ENCODE measurements at places on chromosomes 7 and 10. TPM values are rescaled to one million over a fixed set of nuclear protein-coding genes. Genes with fewer than 3 reads are reported as not detected.
A peak's percentile ranks its signal among the peaks of the same experiment; 100 is the strongest.

DNA sequence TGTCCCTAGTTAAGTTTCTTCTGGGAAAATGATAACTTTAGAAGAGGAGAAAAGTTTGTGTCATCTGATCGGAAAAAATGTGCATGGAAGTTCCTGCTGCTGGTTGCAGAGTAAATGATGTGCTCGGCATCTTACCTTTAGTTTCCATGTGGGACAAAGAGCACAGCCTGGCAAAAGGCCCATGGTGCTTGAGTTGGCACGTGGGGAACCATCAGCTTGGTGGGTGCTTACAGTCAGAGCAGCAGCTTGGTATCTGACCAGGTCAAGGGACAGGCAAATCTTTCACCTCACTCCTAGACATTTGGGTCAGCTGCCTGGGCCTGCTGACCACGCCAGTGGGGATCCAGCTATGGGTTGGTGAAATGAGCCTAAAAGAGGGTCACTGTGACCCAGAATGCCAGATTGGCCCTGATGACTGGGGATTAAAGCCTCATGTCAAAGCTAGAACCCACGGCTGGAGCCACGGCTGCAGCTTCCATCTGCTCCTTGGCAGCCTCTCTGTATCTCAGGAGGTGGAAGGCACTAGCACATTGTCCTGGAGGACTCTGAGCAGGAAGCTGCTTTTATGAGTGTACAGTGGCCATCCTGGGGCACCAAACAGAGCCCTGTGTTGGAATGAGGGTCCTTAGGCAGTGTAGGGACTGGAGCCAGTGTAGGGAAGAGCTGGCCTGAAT lies 24.7 kb downstream of the VWC2 start:
- H3K27ac ChIP-seq: no peak overlapping the region
- no peak for DNase-seq
- peaks cover 20% of the 10 kb centered on the region for H3K27me3 ChIP-seq
- no peaks in the 10 kb centered on the region for H3K4me1 ChIP-seq
- H3K36me3 ChIP-seq: no peaks in the 10 kb centered on the region
- no peak overlapping the region for H3K4me3 ChIP-seq

GRCh38 chr7:79282070-79282694 lies 171.3 kb downstream of the MAGI2 start:
- H3K27me3 ChIP-seq: no peaks in the 10 kb centered on the region
- peak overlapping the region; percentile 10 for H3K4me3 ChIP-seq
- H3K36me3 ChIP-seq: no peaks in the 10 kb centered on the region
- peak overlapping the region; percentile 67 for H3K27ac ChIP-seq

The NUP42 gene
- 48.6 TPM for total RNA-seq

DNA sequence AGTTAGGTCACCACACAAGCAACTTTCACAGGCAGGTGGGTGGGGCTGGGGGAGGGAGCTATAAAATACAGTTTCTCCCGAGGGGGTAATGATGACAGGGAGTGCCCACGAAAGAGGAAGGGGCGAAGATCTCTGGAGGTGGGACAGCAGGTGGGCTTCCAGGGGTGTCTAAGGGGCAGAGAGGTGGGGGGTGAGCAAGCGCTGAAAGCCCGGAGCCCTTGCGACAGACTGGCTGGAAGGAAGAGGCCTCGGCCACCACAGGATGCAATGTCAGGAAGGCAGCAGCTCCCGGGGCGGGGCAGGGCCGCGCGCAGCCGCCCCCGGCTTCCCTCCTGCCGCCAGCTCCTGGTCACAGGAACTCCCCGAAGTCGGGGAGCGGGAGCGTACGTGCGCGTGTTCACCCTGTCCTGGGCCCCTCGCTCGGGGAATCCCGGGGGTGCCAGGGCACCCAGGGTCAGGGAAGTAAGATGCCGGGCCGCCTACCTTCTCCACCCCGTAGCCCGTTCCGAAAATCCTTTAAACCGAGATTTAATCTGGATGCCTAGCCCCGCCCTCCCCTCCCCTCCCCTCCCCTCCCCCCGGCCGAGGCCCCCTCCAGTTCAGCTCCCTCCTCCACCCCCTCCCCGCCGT lies 105.2 kb upstream of the PPIF start:
- no peak overlapping the region for H3K27ac ChIP-seq
- no peaks in the 10 kb centered on the region for H3K27me3 ChIP-seq
- peak overlapping the region; percentile 70 for H3K4me3 ChIP-seq
- H3K4me1 ChIP-seq: peaks cover 25% of the 10 kb centered on the region
- DNase-seq: peak; percentile 93

The ELAPOR2 gene
- 14.7 TPM for total RNA-seq

- DNase-seq: peak; percentile 64
- peaks cover 10% of the 10 kb centered on the region for H3K27me3 ChIP-seq
- H3K4me3 ChIP-seq: no peak overlapping the region
- peaks cover 9% of the 10 kb centered on the region for H3K4me1 ChIP-seq
- H3K27ac ChIP-seq: no peak overlapping the region
Observed at GRCh38 chr10:58775960-58776567, 263.4 kb downstream of the BICC1 start.

The NCOA4 gene
- total RNA-seq: 60.0 TPM

DNA sequence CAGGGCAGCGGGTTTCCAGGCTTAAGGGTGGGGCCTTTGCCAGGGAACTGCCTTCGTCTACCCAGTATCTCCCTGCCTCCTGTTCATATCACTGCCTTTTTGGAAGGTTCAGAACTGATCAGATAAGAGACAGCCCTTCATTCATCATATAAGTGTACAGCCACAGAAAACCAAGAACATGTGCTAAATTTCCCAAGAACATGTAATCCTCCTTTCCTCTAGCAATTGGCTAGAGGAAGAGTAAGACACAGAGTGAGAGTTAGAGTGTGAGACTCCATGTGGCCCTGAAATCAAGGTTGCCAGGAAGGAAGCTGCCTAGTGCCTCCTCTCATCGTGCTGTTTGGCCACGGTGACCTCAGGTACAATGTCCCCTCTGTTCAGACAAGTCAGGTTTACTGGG lies 770.9 kb downstream of the TNS3 start:
- no peaks in the 10 kb centered on the region for H3K36me3 ChIP-seq
- no peak for DNase-seq
- peaks cover 17% of the 10 kb centered on the region for H3K4me1 ChIP-seq
- peak overlapping the region; percentile 33 for H3K27ac ChIP-seq
- no peaks in the 10 kb centered on the region for H3K27me3 ChIP-seq
- H3K4me3 ChIP-seq: no peak overlapping the region

DNA sequence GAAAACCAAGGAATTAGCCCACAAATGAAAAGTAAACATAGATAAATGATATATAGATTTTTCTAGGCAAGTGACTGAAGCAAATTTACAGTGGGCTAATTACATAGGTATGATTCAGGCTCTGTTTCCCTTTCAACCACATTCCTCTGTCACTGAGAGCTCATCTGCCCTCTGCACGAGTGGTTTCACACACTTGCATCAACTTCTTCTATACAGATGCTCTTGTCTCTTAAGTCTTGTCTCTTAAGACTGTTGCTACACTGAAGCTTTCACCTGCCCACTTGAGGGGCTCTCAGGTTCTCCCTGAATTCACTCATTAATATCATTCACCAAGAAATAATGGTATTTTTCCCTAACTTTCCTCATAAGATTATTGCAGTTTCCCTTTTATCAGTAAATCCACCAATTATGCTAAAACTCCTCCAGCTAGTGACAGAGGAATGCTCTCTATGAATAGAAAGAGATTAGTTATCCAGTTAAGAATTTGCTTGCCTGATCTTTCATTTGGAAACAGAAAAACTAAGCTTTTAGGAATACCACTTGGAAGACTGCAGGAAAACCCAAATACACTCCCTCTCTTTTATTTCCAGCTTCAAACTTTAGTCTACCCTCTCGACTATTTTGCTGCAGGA lies 95.7 kb downstream of the ELAPOR2 start:
- H3K4me1 ChIP-seq: 0 out of 2 replicates have a peak, but pooled peaks cover 4% of the 10 kb centered on the region
- no peak overlapping the region for H3K27ac ChIP-seq
- H3K36me3 ChIP-seq: no peaks in the 10 kb centered on the region
- DNase-seq: no peak

The KCP gene
- 3.4 TPM for total RNA-seq

DNA sequence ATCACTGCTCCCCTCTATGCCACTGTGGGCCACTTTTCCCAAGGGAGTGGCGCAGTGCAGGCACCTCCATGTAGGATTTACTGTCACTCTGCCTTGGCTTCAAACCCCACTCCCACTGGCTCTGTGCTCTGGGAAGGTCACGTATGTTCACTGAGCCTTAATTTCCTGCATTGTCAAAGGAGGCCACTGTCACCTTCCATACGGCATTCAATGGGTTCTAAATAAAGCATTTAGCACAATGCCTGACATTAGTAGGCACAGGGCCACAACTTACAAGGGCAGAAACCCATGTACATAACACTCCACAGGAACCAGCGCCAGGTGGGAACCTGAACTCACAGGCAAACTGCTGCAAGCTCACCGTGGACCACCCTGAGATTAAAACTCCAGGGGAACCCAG lies 196.4 kb downstream of the USP6NL start:
- DNase-seq: no peak
- H3K27ac ChIP-seq: no peak overlapping the region
- no peaks in the 10 kb centered on the region for H3K4me1 ChIP-seq
- no peak overlapping the region for H3K4me3 ChIP-seq
- H3K36me3 ChIP-seq: no peaks in the 10 kb centered on the region
- no peaks in the 10 kb centered on the region for H3K27me3 ChIP-seq

- DNase-seq: no peak
- no peaks in the 10 kb centered on the region for H3K27me3 ChIP-seq
Observed at GRCh38 chr7:44265728-44266127, 59.7 kb downstream of the CAMK2B start.

- no peak overlapping the region for H3K4me3 ChIP-seq
- H3K27me3 ChIP-seq: no peaks in the 10 kb centered on the region
Observed at GRCh38 chr7:2000746-2001321, 231.9 kb downstream of the MAD1L1 start.

DNA sequence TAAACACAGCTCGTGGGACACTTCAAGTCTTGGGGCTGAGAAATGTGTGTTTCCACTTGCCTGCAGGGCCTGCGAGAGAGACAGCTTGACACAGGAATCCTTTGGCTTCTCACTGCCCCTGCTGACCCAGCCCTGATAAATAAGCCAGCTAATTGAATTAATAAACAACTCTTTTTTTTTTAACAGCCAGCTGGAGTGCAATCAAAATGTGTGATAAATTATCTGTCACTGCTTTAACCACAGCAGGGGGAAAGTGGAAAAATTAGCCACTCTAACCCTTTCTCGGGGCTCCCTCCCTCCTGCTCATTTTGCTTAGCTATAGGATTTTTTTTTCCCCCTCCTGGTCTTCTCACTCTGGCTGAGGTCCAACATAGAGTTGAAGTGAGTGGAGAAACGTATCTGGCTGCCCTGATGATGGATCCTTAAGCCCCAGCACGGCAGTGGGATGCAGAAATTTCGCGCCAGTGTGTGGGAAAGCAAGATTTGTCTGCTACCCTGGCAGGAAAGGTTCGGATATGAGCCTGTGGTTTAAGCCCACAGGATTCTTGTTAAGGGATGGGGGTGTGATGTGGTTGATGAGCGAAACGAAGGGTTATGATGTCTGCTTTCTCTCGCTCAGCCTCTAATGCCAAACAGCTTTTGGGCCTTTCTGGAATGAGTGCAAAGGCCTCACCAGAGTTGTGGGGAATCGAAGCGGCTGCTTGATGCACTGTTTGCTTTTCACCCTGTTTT lies 173.8 kb downstream of the TRIL start:
- no peak overlapping the region for H3K27ac ChIP-seq
- H3K4me3 ChIP-seq: no peak overlapping the region
- DNase-seq: no peak
- no peaks in the 10 kb centered on the region for H3K36me3 ChIP-seq
- H3K27me3 ChIP-seq: no peaks in the 10 kb centered on the region
- H3K4me1 ChIP-seq: no peaks in the 10 kb centered on the region

- H3K36me3 ChIP-seq: no peaks in the 10 kb centered on the region
- no peak overlapping the region for H3K27ac ChIP-seq
- peaks cover 6% of the 10 kb centered on the region for H3K4me1 ChIP-seq
- DNase-seq: peak; percentile 25
Observed at GRCh38 chr7:108063520-108063933, 60.6 kb upstream of the LAMB1 start.

The MYO1G gene
- 0.17 TPM for total RNA-seq

DNA sequence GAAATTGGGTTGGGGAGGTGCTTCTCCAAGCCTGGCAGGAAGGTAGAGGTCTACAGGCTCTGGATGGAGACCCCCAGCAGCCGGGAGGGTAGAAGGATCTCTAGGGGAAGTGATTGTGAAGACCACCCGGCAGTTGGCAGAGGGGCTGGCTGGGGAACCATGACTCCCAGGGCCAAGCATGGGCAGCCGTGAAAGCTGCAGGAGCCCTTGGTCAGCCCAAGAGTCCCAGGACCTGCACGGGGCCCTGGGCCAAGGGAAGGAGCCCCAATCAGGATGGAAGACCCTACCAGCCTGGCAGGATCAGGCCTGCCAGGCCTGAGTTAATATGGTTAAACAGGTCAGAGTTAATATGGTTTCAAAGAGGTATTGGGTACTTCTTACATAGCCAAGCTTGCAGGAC lies 126.3 kb upstream of the NANOS1 start:
- H3K27me3 ChIP-seq: no peaks in the 10 kb centered on the region
- no peak overlapping the region for H3K27ac ChIP-seq
- H3K36me3 ChIP-seq: no peaks in the 10 kb centered on the region
- DNase-seq: no peak
- H3K4me3 ChIP-seq: no peak overlapping the region
- no peaks in the 10 kb centered on the region for H3K4me1 ChIP-seq

- no peaks in the 10 kb centered on the region for H3K4me1 ChIP-seq
- no peaks in the 10 kb centered on the region for H3K27me3 ChIP-seq
- no peak overlapping the region for H3K4me3 ChIP-seq
- H3K27ac ChIP-seq: no peak overlapping the region
Observed at GRCh38 chr10:130689743-130690626, 553.8 kb downstream of the GLRX3 start.

The UPK3B gene
- total RNA-seq: 3.0 TPM

GRCh38 chr7:132932296-132933071 lies 149.4 kb downstream of the CHCHD3 start:
- no peak overlapping the region for H3K4me3 ChIP-seq
- no peaks in the 10 kb centered on the region for H3K36me3 ChIP-seq
- no peaks in the 10 kb centered on the region for H3K4me1 ChIP-seq
- no peak for DNase-seq
- H3K27me3 ChIP-seq: no peaks in the 10 kb centered on the region

GRCh38 chr7:82789883-82790609 lies 346.5 kb upstream of the CACNA2D1 start:
- peak; percentile 37 for DNase-seq
- no peaks in the 10 kb centered on the region for H3K27me3 ChIP-seq
- H3K4me1 ChIP-seq: peaks cover 8% of the 10 kb centered on the region
- H3K4me3 ChIP-seq: no peak overlapping the region
- H3K27ac ChIP-seq: no peak overlapping the region
